ENCODE measurements at places on chromosomes 12 and 14. TPM values are rescaled to one million over a fixed set of nuclear protein-coding genes. Genes with fewer than 3 reads are reported as not detected.

The SOAT2 gene
- total RNA-seq: 0.22 TPM

The ERGIC2 gene
- total RNA-seq: 121 TPM

The GARIN6 gene
- total RNA-seq: not detected

The AEBP2 gene
- total RNA-seq: 5.8 TPM
